ENCODE measurements at places on chromosomes 7 and 10. TPM values are rescaled to one million over a fixed set of nuclear protein-coding genes. Genes with fewer than 3 reads are reported as not detected.

DNA sequence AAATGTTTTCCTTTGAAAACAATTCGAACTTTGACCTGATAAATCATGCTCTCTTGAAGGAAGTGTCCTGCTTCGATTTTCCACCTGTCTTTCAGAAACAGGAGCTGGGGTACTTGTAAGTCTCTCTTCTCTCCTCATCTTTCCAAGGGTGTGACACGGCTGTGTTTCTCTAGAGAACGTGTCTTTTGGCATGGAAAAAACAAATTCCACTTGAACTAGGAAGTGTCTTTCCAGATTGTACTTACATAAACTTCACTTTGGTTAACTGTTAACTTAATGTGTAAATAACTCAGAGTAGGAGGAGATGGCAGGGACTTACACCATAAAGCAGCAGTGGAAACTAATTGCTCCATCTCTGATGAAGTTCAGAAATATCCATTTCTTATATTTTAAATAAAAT, 4.2 kb upstream of the CALCR start:
- H3K36me3 ChIP-seq, result no peaks in the 10 kb centered on the region
- H3K4me3 ChIP-seq, result no peak overlapping the region
- H3K27me3 ChIP-seq, result no peaks in the 10 kb centered on the region
- no peaks in the 10 kb centered on the region for H3K4me1 ChIP-seq

- no peaks in the 10 kb centered on the region for H3K4me1 ChIP-seq
- DNase-seq, result no peak
- H3K27me3 ChIP-seq, result no peaks in the 10 kb centered on the region
- no peaks in the 10 kb centered on the region for H3K36me3 ChIP-seq
- H3K27ac ChIP-seq, result no peak overlapping the region
- no peak overlapping the region for H3K4me3 ChIP-seq
Observed at GRCh38 chr10:61503051-61503450, 49.9 kb upstream of the TMEM26 start.

Gene SPAM1
- total RNA-seq, result not detected

- H3K27me3 ChIP-seq, result no peaks in the 10 kb centered on the region
- H3K27ac ChIP-seq, result no peak overlapping the region
- no peaks in the 10 kb centered on the region for H3K36me3 ChIP-seq
- DNase-seq, result no peak
- H3K4me1 ChIP-seq, result no peaks in the 10 kb centered on the region
- no peak overlapping the region for H3K4me3 ChIP-seq
Observed at GRCh38 chr7:52257890-52258289, 777.5 kb upstream of the POM121L12 start.

DNA sequence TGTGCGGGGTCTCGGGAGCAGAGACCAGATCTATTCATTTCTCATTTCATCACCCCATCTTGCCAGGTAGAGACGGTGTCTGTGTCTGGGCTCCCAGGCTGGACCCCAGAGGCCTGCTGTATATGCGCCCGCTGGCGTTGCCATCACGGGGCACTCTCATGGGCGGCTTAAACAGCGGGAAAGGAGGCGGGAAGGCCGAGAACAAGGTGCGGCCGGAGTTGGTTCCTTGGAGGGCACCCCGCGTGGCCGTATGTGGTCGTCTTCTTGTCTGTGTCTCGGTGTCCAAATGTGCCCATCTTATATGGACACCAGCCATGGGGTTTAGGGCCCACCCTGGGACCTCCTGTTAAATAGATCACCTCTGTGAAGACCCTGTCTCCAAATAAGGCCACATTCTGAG, 2.1 kb upstream of the CFAP46 start:
- H3K27ac ChIP-seq, result no peak overlapping the region
- DNase-seq, result no peak
- no peaks in the 10 kb centered on the region for H3K36me3 ChIP-seq
- no peaks in the 10 kb centered on the region for H3K4me1 ChIP-seq
- peaks cover 2% of the 10 kb centered on the region for H3K27me3 ChIP-seq

DNA sequence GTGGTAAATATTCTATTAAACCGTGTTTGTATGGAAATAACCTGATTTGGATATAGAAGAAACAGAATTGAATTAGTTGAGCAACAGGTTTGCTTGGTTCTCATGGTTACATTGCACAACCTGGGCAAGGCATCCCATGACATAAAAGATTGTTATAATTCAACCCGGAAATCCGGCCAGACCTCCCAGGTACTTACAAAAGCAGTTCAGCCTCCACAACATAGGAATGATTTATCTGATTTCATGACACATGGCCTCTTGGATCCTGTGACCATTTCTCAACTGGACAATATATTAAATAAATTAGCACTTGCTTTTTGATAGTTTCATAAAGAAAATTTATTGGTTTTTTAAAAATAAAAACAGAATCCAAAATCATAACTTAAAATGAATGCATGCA, 55.1 kb upstream of the PTPN12 start:
- H3K4me1 ChIP-seq, result no peaks in the 10 kb centered on the region
- H3K36me3 ChIP-seq, result no peaks in the 10 kb centered on the region
- no peak overlapping the region for H3K27ac ChIP-seq
- H3K27me3 ChIP-seq, result no peaks in the 10 kb centered on the region
- H3K4me3 ChIP-seq, result no peak overlapping the region

Gene SPDYE16
- total RNA-seq, result 1.1 TPM

- no peaks in the 10 kb centered on the region for H3K4me1 ChIP-seq
- no peaks in the 10 kb centered on the region for H3K36me3 ChIP-seq
- no peaks in the 10 kb centered on the region for H3K27me3 ChIP-seq
- H3K4me3 ChIP-seq, result no peak overlapping the region
Observed at GRCh38 chr7:68503400-68503799, 1094.9 kb upstream of the AUTS2 start.

Measured in CD4-positive, alpha-beta memory T cell (primary cell).